ENCODE measurements at places on chromosomes 3 and 15. TPM values are rescaled to one million over a fixed set of nuclear protein-coding genes. Genes with fewer than 3 reads are reported as not detected.

Gene TGFBR2
- 162 TPM for total RNA-seq

Gene HTR3C
- total RNA-seq, result not detected

Gene POLQ
- 1.5 TPM for total RNA-seq

Gene CCR4
- not detected for total RNA-seq

Gene CPLX3
- not detected for total RNA-seq

Gene PRRT3
- 3.5 TPM for total RNA-seq

Gene GOLGA8M
- total RNA-seq, result under 0.01 TPM

Gene PYGO1
- 18.0 TPM for total RNA-seq

Gene INKA1
- 6.5 TPM for total RNA-seq

Gene GOLGA8R
- total RNA-seq, result 3.3 TPM

Gene CCDC32
- 18.6 TPM for total RNA-seq

GRCh38 chr3:188431040-188431439 lies 277.1 kb downstream of the LPP start:
- DNase-seq, result no peak

- peak; percentile 47 for DNase-seq
Observed at GRCh38 chr3:3798631-3799113, 559 bp upstream of the LRRN1 start.

DNA sequence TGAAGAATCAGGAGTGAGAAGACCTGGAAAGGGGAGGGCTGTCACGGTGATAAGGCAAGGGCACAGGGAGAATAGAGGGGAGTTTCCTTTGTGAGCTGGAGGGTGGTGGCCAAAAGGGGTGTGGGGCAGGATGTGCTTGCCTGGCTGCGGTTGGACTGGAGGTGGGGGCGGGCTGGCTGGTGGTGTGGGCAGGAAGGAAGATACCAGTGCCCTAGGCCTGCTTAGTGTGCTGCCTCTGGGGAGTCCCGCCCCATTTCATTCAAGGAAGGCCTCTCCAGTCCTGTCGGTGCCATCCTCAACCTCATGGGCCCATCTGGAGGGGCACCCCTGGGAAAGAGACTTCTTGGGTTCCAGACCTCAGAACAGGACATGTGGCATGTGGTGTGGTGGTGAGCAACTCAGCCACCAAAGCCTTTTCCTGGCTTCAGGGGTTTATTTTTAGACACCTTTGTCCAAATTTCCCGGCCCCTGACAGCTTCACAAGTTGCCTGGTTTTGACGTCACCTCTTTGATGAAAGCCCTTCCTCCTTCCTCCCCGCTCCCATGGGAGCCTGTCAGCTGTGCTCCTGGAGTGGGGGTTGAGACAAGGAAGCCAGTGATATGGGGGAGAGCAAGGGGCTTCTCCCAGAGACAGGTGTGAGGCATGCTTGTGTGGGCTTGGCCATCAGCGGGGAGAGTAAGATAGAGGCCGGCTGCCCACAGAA lies 15.6 kb downstream of the TEX264 start:
- DNase-seq, result peak; percentile 84

- no peak for DNase-seq
Observed at GRCh38 chr3:150130404-150131100, 159.9 kb upstream of the PFN2 start.

DNA sequence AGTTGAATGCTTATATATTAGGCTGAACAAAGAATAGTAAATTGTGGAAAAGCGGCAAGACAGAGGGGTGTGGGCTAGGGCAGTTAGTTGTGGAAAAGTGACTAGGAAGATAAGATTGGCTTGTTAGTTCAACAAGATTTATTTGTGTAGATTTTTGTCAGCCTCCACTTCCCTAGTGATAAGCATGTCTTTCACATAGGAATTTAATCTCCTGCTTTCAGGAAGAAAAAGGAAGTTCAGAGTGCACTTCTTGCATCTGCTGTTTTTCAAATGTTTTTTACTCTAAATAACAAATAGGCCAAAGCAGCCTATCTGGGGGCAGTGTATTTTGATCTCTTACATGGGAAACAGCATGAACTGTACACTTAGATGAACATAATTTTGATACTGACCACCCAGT lies 919.9 kb downstream of the NAALADL2 start:
- no peak for DNase-seq

GRCh38 chr3:174440741-174441587 lies 418.2 kb upstream of the NAALADL2 start:
- DNase-seq, result peak; percentile 93

GRCh38 chr3:176776622-176777175 lies 420.6 kb downstream of the TBL1XR1 start:
- DNase-seq, result no peak

GRCh38 chr3:149648525-149648924 lies 9.3 kb downstream of the WWTR1 start:
- DNase-seq, result no peak

DNA sequence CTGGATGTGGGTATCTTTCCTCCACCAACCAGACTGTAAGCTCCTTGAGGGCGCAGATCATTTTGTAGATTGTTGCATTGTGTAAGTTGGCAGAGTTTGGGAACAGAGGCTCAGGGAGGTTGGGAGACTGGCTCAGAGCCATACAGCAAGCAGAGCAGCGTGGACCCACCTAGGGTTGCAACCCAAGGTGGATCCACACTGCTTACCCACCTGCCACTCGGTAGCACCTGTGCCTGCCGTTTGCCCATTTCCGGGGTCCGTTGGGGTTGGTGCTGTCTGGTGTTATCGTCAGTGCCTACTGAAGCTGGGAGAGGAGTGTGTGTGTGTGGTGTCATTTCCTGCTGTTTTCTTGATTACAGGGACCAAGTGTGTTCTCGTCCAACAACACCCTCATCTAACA lies 19.0 kb downstream of the SMAD6 start:
- DNase-seq, result no peak

GRCh38 chr3:97821287-97821773 lies 481 bp upstream of the CRYBG3 start:
- peak; percentile 56 for DNase-seq

DNA sequence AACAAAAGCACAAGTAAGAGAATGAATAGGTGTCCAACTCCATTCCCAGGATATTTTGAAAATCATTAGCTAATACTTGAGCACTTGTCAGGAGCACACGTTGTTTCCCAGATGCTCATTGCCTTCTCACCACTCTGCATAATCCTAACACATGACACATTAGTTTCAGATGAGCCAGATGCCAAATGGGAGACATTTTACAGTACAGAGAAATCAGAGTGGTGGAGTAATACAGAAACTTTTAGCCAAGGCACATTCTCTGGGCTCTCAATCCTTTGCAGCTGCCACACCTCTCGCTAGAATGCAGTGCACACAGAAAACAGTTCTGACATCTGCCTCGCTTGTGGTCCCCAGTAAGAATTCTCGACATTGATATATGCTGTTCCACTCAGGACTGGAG lies 76.6 kb downstream of the P3H2 start:
- no peak for DNase-seq

- no peak for DNase-seq
Observed at GRCh38 chr3:23950293-23950692, 5.2 kb downstream of the NR1D2 start.

GRCh38 chr15:78105476-78106241 lies 13.3 kb downstream of the SH2D7 start:
- no peak for DNase-seq

DNA sequence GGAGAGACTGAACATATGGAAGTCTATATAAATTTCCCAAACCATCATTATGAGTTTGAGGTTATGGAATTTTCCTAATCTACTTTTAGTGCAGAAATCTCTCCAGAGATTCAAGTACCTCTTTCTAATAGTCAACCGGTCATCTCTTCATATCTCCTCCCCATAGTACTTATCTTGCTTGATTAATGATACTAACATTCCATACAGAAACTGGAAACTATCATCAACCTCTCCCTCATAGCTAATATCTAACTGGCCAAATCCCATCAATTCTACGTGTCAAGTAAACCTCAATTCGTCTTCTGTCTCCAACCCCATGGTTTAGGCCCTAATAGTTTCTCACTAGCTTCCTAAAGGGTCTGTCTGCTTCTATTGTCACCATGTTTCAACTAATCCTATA lies 44.4 kb upstream of the VGLL3 start:
- DNase-seq, result no peak

GRCh38 chr3:110788794-110789193 lies 282.8 kb upstream of the NECTIN3 start:
- no peak for DNase-seq

DNA sequence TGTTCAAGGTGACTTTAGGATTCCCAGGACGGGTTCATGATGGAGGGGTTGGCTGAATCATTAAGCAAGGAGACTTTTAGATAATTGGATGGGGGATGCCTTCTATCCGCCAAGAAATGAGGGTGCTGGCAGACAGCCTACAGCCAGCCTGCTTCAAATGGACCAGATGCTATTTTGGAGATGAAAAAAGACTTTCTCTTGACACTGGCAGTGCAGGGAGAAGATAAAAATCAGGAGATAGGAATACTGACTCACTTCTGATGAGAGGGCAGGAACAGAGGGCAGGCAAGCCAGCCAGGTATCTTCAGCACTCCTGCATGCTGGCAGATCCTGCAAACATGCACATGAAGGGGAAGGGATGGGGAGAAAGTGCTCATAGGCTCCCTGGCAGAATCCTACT lies 7.7 kb upstream of the SYN2 start:
- no peak for DNase-seq

GRCh38 chr3:50126287-50127211 lies 28.6 kb upstream of the SEMA3F start:
- peak; percentile 97 for DNase-seq

- no peak for DNase-seq
Observed at GRCh38 chr3:146454796-146455195, 14.6 kb downstream of the PLSCR2 start.

DNA sequence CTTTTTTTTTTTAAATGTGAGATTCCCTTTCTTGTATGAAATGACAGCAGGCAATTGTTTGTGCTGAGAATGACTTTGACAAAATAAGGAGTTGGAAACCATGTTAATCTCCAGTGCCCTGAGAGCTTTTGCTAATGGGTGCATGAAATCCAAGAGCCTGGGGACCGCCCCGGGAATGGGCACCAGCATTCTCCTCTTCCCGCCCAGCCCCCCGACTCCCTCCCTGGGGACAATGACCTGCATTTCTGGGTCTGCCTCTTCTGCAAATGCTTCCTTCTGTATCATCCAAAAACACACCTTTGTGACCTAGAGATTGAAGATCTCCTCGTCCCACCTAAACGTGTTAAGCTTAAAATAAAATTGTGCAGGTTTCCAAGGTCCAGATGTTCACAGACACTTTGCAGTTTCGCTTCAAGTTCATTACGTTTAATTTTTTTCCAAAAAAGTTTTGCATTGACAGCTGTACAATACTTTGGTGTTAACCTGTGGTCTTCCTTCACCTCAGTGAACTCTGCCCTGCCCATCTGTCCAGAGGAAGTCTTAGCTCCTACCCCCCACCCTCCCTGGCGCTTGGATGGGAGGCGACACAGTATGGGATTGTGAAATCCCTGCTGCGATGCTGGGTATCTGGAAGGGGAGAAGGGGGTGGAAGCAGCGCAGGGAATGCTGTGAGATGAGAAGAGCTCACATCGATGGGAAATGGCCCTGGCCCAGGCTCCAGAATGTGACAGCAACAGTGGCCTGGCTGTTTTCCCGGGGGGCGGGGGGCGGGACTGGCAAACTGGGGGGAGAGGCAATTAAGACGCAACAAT lies 50.1 kb downstream of the TLE3 start:
- DNase-seq, result peak; percentile 71

- DNase-seq, result no peak
Observed at GRCh38 chr3:169748670-169749069, 16.2 kb downstream of the TERC start.

DNA sequence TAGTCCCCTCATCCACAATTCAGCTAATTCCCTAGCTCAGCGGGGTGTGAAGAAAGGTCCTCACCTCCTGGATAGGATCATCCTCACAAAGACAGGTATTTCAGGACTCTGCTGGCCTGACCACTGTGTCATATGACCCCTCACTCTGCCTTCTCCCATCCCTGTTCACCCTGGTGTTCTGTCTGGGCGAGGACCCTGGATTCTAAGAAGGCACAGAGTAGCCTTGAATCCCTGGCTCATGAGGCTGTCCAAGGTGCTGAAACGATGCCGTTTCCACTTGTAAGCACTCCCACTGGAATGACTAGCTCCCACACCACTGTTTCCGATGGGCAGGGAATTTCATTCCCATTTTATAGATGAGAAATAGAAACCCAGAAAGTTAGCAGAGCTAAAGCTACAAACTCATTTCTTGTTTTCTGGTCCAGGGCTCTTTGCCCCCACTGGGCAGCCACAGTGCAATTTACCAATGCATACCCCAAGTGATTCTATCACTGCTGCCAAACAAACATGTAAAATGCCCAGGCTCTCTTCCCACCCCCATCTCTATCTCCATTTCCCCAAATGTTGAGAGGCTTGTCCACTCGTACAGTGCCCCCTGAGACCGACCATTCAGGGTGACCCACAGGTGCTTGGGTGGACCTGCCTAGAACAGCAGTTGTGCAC lies 83.2 kb downstream of the RAB11A start:
- DNase-seq, result no peak

DNA sequence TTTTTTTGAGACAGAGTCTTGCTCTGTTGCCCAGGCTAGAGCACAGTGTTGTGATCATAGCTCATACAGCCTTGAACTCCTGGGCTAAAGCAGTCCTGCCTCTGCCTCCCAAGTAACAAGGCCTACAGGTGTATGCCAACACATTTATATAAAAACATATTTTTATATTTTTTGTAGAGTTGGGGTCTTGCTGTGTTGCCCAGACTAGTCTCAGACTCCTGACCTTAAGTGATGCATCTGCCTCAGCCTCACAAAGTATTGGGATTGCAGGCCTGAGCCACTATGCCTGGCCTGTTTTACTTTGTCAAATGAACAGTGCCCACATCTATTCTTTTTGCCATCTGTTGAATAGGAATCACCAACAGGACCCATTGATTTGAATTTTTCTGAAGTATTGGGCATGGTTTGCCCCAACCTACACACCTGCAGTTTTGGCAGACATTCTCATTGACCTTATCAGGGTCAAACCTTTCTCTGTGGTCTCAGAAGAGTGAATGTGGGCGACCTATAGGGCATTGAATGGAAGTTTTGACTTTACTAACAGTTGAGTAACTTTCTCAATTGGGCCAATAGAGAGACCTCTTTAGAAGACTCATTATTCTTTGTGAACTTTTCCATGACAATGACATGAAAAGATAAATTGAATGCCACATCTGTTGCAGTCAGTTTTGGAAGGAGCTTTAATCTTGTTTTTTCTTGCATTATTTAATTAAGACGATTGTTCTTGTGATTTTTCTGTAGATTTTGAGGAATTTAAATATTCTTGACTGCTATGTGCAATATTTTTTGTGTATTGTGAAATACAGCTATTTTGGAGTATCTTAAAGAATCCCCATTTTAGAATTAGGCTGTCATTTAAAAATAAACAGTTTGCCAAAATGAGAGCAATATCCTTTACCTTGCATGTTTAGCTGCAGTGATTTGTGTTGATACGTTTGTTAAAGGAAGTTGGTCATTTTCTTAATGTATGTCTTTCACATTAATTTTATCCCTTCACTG lies 2.7 kb downstream of the IREB2 start:
- no peak for DNase-seq

DNA sequence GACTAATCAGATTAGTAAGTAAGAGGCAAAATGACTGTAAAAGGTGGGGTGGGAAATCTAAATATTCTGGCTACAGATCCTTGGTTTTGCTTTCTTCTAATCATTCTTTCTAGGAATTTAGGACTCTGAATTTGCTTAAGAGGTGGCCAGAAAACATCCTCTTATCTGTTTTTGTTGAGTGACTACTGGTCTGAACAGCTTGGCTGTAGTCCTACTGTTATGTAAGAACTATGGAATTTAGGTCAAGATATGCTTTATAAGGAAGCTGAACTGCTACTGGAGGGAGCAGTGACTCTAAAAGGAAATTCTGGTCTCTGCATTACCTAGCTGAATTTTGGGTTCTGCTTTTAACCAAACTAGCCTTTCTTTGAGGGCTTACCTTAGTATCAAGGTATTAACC lies 33.5 kb upstream of the CSPG5 start:
- DNase-seq, result peak; percentile 68

- peak; percentile 95 for DNase-seq
Observed at GRCh38 chr3:42701371-42702065, 1.1 kb downstream of the HHATL start.
